Activated CD4-positive, alpha-beta memory T cell treated with anti-CD3 and anti-CD28 coated beads, Interleukin-2, amount 10 ng/mL, durations not matched to agents 7 days and 5 days (primary cell): ENCODE measurements at places on chromosomes 6 and 20. TPM values are rescaled to one million over a fixed set of nuclear protein-coding genes. Genes with fewer than 3 reads are reported as not detected.
A peak's percentile ranks its signal among the peaks of the same experiment; 100 is the strongest.

The CDH26 gene
- 0.86 TPM for total RNA-seq

- no peaks in the 10 kb centered on the region for H3K27me3 ChIP-seq
- no peak for DNase-seq
- H3K27ac ChIP-seq, result no peak overlapping the region
- no peak overlapping the region for H3K4me3 ChIP-seq
Measured at GRCh38 chr6:128209771-128210170, 308.9 kb upstream of the THEMIS start.

DNA sequence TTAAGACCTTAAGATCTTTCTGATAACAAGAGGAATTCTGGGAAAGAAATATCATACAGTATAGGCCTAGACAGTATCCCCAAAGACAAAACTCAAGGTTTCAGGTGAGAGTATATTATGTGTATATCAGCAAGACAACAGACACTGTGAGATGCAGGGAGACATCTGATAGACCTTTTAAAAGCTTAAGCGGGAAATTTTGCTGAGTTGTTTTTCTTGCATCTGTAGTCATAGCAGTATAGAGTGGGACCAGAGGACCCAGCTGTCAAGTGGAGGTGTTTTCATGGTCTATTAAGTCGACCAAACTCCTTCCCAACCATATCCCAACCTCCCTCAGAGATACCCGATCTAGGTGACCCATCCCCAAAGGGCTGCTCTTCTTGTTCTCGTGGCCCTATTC, 98.1 kb upstream of the THEMIS start:
- peaks cover 2% of the 10 kb centered on the region for H3K4me1 ChIP-seq
- DNase-seq, result no peak
- no peaks in the 10 kb centered on the region for H3K36me3 ChIP-seq
- H3K4me3 ChIP-seq, result no peak overlapping the region

DNA sequence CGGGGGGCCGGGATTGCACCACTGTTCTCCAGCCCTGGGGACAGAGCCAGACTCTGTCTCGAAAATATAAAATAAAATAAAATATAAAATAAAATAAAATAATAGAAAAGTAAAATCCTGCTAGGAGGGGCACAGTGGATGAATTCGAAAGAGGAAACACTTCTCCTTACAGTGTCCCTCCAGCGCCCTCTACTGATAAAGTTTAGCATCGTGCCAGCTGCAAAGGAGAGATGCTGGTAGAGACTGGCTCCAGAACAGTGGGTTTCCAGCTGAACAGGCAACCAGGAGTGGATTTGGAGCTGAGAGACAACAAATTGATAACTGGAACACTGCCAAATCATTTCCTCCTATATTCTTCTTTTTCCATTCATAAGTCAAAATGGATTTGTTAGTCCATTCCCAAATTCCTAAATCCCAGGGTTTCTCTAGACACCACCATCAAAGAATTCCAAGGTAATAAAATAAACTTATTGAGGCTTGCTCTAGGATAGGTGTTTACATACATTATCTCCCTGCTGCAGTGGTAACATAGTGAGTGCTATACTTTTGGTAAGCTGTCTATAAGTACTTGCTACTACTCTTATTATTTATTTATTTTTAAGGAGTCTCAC, 31.7 kb upstream of the TBPL1 start:
- H3K4me1 ChIP-seq, result no peaks in the 10 kb centered on the region
- H3K27me3 ChIP-seq, result peaks cover 22% of the 10 kb centered on the region
- no peak overlapping the region for H3K4me3 ChIP-seq
- no peak overlapping the region for H3K27ac ChIP-seq
- no peaks in the 10 kb centered on the region for H3K36me3 ChIP-seq

DNA sequence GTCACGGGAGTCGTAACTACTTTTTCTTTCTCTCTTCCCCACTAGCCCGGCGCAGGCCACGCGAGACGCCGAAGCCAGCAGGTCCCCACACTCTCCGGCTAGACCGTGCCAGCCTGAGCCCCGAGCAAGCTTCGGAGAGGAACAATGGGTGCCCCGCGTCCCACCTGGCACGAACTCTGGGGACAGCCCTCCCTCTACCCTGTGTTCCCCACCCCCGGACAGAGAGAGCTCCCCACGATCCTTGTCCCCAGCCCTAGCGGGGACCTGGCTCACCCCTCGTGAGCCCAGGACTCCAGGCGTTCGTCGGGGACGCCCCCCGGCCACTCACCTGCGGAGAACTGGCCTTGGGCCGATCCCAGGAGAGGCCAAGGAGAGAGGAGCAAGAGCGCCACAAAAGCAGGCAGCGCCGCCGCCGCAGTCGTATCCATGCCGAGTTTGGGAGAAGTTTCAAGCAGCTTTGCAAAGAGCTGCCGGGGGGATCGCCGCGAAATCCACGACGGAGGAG, 416 bp downstream of the PTPRK start:
- no peak overlapping the region for H3K27ac ChIP-seq
- peaks cover 22% of the 10 kb centered on the region for H3K4me1 ChIP-seq
- peak overlapping the region; percentile 73 for H3K4me3 ChIP-seq

The HLA-DOA gene
- 4.1 TPM for total RNA-seq

- DNase-seq, result no peak
- H3K4me3 ChIP-seq, result peak overlapping the region; percentile 13
- H3K27ac ChIP-seq, result peak overlapping the region; percentile 41
- no peaks in the 10 kb centered on the region for H3K27me3 ChIP-seq
- peaks cover 48% of the 10 kb centered on the region for H3K4me1 ChIP-seq
Measured at GRCh38 chr6:13611715-13612114, 3.4 kb upstream of the NOL7 start.

DNA sequence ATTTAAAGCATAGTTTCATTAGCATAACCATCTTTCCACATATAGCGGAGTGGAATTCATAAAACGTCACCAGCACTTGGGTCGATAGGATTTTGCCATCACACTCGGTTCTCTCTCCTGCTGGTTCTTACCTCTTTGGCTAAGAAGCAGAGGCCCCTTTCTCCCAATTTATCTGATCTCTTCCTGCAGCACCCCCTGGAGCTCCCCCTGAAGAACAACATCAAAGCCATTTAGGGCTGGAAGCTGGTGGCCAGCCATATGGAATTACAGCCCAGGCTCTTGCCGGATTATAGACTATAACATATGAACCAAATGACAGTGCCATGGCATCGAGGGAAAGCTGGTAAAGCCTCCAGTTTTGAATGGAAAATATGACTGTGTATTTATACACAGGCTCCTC, 6.4 kb upstream of the KIF6 start:
- no peak for DNase-seq
- H3K36me3 ChIP-seq, result no peaks in the 10 kb centered on the region
- H3K4me1 ChIP-seq, result no peaks in the 10 kb centered on the region
- H3K4me3 ChIP-seq, result no peak overlapping the region

- H3K27ac ChIP-seq, result no peak overlapping the region
- H3K4me1 ChIP-seq, result peaks cover 58% of the 10 kb centered on the region
- peaks cover 26% of the 10 kb centered on the region for H3K36me3 ChIP-seq
Measured at GRCh38 chr6:30824698-30825097, 59.6 kb upstream of the DDR1 start.

The DNAH8 gene
- total RNA-seq, result 0.03 TPM

DNA sequence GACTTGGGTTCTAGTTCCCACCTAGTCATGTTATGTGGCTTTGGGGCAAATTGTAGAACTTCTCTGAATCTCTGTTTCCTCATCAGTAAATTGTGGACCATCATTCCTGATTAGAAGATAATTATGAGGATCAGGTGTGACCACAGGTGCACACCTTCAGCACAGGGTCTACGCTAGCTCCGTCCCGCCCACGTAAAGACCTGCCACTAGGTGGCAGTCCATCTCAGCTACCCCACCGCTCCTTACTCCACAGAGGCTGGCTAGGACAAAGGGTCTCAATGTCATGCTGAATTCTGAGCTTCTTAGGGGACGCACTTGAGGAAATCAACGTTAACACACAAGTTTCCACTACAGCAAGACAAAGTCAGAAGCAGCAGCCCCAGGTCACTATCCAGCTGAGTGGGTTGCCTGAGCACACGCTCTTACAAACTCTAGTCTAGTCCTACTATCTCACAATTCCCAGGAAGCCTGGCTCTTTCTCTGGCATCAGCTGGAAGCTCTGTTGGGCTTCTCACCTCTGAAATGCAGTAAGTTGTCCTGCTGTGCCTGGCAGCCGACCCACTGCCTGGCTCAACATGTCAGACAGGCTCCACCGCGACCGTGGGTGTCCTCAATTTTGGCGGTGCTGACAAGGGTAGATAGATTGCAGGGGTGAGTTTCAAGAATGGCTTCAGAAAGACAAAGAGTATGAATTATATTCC, 2.0 kb upstream of the PLCG1 start:
- DNase-seq, result peak; percentile 65
- peaks cover 51% of the 10 kb centered on the region for H3K4me1 ChIP-seq
- peak overlapping the region; percentile 66 for H3K4me3 ChIP-seq
- H3K27ac ChIP-seq, result peak overlapping the region; percentile 74
- peaks cover 15% of the 10 kb centered on the region for H3K36me3 ChIP-seq
- H3K27me3 ChIP-seq, result no peaks in the 10 kb centered on the region

DNA sequence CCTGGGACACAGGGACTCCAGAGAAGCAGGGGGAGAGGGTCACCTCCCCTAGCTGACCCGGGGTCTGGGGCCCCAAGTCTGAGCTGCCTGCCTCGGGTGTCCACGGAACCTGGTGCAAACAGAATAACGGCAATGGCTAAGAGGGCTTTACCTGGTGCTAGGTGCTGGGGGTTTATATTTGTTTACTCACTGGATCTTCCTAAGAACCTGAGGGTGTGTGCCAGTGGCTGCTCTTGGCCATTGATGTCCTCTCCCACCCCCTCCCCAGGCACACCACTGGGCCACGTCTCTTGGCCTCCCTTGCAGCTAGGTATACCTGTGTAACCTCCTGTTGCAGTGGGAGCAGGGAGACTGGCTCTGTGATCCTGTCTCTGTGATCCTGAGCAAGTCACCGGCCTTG, 157.9 kb upstream of the MLN start:
- H3K4me3 ChIP-seq, result no peak overlapping the region
- peaks cover 14% of the 10 kb centered on the region for H3K27me3 ChIP-seq
- no peak overlapping the region for H3K27ac ChIP-seq
- H3K36me3 ChIP-seq, result no peaks in the 10 kb centered on the region

DNA sequence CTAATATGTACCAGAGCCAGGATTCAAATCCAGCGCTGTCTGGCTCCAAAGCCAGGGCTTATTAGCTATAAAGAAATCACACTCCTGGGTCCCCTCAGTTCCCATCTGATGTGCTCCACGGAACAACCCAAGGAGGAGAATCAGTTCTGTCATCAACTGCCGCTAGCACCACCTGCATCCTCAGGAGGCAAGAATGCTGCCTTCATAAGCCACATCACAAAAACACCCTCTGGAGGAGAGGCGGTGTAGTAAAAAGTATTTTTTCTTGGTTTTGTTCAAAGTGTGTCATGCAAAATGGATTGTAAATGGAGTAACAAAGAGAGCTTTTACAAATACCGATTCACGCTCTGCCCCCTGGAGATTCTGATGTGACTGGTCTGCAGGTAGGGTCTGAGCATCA, 57.1 kb downstream of the TNFRSF21 start:
- no peak for DNase-seq
- H3K36me3 ChIP-seq, result no peaks in the 10 kb centered on the region
- H3K4me1 ChIP-seq, result no peaks in the 10 kb centered on the region
- H3K27me3 ChIP-seq, result no peaks in the 10 kb centered on the region
- no peak overlapping the region for H3K4me3 ChIP-seq
- no peak overlapping the region for H3K27ac ChIP-seq

DNA sequence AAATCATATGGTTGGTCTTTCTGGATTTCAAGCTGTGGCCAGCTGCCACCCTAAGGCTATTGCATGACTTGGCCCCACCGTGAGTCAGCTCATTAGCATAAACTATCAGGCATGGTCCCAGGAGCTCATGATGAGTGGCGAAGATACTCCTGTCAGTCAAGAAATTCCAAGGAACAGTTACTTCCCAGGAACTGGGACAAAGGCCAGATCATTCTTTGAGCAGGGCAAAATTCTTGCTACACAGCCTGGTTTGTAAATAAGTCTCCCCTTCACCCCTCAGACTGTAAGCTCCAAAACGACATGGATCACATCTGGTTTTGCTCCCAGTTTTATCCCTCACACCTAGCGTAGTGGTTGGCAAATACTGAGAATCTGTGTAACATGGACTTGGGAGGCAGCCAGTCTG, 33.0 kb upstream of the KIAA1586 start:
- no peak overlapping the region for H3K27ac ChIP-seq
- DNase-seq, result no peak
- no peaks in the 10 kb centered on the region for H3K36me3 ChIP-seq
- peaks cover 28% of the 10 kb centered on the region for H3K27me3 ChIP-seq
- no peak overlapping the region for H3K4me3 ChIP-seq
- no peaks in the 10 kb centered on the region for H3K4me1 ChIP-seq

GRCh38 chr6:33925936-33926335, 122.1 kb upstream of the MLN start:
- peaks cover 5% of the 10 kb centered on the region for H3K4me1 ChIP-seq
- peaks cover 5% of the 10 kb centered on the region for H3K27me3 ChIP-seq
- no peak overlapping the region for H3K4me3 ChIP-seq

The LAMA2 gene
- total RNA-seq, result 0.15 TPM

DNA sequence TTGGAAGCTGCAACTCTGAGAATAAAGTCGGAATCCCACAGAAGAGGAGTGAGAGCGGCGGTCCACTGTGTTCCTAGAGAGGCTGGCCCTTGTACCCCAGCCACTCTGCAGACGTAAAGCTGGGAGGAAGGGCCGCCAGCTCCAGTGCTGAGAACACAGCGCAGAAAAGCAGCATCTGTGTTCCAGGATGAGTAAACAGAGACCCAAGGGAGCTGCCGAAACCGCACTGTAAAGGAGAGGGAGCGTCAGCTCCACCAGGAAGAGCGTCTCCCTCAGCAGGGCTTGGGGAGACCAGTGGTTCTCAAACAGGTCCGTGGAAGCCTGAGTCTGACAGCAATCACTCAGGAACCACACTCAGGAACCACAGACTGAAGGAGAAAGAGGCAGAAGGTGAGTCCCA, 134.0 kb downstream of the WDR27 start:
- H3K27ac ChIP-seq, result no peak overlapping the region
- H3K27me3 ChIP-seq, result no peaks in the 10 kb centered on the region
- H3K4me3 ChIP-seq, result no peak overlapping the region

The WFDC5 gene
- 0.63 TPM for total RNA-seq

DNA sequence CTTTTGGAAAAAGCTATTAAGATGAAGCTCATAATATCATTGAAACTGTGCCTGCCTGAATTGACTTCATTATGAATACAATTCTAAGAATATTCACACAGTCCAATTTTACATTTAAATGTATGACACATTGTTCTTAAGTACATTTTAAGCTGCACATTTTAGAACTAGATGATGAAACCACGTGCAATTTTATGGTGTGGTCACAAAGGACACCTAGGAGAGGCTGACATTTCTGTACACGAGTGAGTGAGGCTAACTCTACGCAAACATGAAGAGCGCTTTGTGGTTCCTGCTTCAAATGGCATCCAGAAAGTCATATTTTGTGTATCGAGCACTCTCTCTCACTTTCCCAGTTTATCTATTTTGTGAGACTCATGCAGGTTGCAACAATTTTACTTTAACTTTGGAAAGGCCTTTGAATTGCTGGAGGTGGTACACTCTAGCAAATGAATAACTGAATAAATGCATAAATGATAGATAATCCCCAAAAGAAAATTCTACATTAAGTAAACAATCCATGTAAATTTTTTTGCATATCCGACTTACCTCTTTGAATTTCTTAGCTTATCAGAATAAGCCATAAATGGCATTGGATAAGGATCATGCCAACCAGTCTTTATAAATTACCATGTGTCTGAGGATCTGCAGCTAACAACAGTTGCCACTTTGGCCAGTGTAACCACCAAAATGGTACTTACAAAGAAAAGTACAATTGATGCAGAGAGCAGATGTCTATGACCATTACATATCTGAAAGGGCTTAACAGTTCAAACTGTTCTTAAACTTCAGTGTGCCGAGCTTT, 97.3 kb downstream of the NRSN1 start:
- no peak overlapping the region for H3K27ac ChIP-seq
- no peak for DNase-seq
- H3K36me3 ChIP-seq, result no peaks in the 10 kb centered on the region
- H3K4me3 ChIP-seq, result no peak overlapping the region
- H3K27me3 ChIP-seq, result peaks cover 4% of the 10 kb centered on the region

The HLA-DMA gene
- 54.3 TPM for total RNA-seq
